ENCODE measurements at places on chromosomes 6 and 20. TPM values are rescaled to one million over a fixed set of nuclear protein-coding genes. Genes with fewer than 3 reads are reported as not detected.

DNA sequence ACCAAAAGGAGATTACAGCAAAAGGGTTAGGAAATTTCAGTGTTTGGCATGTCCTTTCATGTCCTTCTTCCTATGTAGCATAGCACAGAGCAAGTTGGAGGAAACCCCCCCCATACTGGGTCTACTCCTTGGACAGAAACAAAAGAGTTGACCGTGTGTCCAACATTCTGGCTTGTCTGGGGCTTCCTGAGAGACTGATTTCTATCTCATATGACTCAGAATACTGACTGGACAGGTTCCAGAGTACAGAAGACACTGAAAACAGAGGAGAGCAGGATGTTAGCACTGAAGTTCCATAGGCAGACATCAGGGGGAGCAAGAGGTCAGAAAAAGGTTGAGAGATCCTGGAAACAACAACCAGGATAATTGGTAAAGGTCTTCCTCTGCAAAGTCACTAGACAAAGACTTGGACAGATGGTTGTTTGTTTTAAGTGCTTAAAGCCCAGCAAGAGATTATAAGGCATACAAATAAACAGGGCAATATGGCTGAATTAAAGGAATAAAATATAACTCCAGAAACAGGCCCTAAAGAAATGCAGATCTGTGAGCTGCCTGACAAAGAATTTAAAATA is 48.4 kb downstream of the USP49 start:
- DNase-seq: no peak

DNA sequence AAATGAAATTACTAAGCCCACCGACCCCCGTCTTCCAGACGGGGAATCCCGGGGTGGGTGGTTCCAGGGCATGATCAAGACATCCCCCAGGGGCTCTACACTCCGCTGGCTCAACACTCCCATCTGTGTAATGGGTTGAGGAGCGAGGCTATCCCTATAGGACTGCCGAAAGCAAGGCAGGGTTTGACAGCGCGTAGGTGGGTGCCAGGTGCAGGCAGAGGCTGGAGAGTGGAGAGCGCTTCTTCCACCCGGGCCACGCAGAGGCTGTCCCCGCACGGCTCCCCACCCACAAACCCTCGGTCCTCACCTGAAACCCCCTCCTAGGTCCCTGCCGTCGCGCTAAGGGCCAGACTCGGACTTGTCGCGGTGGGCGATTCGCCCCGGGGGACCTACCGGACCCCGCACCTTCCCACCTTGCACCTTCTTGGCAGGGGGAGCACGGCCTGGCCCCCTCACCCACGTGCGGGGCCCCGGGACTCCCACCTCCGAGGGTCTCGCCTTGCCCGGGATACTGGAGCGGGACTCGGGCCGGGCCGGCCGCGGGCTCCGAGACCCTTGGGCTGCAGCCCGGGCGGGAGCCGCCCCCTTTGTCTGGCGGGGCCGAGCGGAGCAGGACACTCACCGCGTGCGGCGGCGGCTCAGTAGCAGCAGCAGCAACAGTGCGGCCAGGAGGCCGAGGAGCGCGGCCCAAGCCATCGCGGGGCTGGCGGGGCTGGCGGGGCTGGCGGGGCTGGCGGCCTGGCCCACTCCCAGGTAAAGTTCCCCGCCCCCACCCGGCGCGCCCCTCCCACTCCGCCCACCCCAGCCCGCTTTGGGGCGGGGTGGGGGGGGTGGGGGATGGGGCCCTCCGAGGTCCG is at the start of gene PTGIS:
PTGIS (minus strand) TSS at position 717 of the 857 bp plus-strand sequence; CDS start at position 696, 21 bp downstream.
- no peak for DNase-seq

DNA sequence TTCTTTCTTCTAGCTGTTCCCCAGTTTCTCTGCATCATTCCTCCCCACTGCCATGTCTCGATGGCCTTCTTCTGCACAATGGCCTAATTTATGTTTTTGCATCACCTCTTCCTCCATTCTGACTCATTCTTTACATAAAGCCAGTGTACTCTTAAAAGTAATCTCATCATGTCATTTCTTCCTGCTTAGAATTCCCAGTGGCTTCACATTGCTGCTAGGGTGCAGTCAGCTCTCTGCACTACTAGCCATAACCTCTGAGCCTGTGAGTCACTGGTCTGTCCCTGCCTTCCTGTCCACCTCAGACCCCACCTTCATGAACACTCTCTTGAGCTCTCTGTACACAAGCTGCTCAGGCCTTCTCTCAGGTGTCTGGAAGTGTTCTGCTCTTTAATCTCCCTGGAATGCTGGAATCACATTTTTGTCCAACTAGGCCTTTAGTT is 24.1 kb upstream of the TRIM27 start:
- DNase-seq: no peak

DNA sequence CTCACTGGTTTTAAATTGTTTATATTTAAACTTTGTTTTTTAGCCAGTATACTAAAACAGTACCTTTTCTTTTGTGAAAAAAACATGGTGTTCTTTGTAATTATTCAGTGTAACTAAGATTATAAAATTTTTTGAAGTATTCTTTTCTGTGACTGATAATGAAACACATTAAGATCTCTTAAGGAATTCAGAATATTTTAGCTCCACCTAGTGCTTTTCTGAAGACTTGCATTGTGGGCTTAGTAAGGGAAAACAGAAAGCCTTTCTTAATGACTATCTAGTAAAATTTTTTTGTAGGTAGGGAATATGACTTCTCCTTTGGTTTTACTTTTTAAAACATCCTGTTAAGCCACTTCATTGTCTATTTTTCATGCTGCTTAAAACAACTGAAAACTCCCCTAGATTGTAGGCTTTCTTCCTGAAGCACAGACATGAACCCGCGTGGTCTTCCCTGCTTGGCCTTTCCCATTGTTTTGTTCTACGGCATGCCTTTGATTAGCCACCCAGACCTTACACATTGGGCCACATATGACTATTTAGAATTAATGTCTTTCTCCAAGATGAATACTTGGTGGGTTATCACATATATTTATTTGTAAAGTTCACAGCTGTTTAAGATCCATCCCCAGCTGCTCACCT is 72.1 kb downstream of the AFDN start:
- no peak for DNase-seq

DNA sequence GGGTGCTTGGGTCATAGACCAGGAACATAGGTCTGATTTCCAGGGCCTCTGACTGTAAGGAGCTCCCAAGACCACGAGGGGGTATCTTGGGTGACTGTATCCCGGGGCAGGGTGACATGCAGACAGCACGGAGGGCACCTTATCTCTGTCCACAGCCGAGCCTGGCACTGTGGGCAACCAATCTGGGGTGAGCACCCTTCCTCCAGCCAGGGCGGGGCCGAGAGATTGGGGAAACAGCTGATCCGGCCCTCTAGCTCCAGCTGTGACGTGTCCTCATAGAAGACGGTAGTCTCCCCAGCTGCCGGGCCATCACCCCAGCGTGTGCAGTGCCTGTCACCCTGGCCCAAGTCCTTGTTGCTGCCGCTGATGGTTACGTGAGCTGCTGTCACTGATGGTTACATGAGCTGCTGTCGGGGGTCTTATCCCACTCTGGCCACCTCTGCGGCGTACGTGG is 139.6 kb upstream of the RNF24 start:
- DNase-seq: no peak

DNA sequence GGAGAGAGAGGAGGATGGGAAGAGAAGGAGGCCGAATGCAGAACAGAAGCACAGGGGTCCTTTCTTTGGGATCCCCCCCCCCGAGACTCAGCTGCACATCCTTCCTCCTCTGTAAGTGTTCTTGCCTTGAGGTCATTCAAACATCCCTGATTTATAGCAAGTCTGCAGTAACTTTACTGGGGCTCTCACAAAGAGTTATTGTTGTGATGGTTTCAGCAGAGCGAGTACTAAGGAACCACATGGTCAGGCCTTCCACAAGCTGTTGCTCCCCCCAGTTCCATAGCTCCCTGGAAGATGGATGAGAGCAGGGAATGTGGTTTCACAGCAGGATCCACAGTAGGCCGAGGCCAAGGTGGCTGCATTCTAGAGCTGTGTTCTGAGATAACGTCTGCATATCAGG is 351.4 kb upstream of the CDH4 start:
- DNase-seq: no peak

DNA sequence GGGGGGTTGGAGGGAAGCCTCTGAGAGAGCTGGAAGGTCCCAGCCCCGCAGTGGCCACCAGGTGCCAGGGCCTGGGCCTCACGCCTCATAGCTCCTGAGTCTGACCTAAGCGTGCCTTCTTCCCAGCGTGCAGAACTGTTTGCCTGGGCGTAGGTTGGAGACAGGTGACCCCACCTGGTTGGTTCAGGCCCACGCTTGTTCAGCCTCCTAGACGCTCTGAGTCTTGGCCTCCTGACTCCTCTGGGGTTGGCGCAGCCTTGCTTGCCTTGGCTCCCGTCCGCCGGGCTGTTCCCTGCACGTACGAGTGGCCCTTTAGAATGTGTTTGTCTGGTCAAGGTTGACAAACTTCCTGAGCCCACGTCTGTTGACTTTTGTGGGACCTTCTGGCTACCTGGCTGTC is 70.8 kb downstream of the EYA2 start:
- no peak for DNase-seq

MPC1 gene
- 531 TPM for total RNA-seq

- no peak for DNase-seq
These were observed 127.4 kb downstream of the MYLK4 start for GRCh38 chr6:2623295-2623694.

DNA sequence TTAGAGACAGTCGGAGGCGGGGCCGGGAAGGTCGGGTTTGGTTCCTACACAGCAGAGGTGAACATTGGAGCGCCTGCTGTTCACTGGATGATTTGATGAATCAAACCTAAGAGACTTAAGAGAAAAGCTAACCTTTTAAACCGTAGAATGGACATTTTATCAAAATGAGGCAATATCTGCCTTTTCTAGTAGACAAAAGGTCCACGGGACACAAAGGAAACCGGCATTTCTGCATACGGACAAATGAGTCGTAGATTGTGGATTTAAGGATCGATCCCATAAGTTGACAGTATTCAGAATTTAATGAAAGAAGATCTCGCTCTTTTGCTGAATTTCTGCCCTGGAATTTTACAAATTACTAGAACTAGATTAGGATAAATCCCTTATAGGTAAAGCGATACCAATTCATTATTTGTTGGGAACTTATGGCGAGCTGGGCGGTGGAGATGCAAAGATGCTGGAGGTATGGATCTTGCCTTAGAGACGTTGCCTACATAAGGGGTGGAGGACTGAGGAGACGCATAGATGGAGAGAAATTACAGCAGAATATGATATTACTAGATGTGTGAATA is 400 bp downstream of the PAK1IP1 start:
- DNase-seq: no peak

DNA sequence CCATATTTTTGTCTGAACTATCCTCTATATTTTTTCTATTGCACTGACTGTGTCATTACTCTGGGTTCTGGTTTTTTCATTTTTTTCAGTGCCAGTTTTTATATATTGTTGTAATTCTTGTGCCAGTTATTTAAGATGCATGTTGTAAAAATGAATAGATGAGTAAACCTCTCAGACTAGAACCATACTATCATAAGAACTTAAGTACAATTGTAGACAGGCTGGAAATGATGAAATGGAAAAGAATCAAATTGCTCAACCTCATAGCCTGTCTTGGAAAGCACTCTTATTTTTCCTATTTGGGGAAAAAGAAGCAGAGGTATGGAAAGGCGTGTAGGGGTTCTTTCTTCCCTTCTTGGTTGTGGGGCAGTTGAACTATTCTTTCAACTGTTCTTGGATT is 30.2 kb downstream of the PANK2 start:
- no peak for DNase-seq

GRCh38 chr6:37531437-37532036 is 31.8 kb upstream of the CCDC167 start:
- no peak for DNase-seq

GRCh38 chr6:154473324-154473723 is 37.2 kb downstream of the CNKSR3 start:
- no peak for DNase-seq

- no peak for DNase-seq
These were observed 550 bp downstream of the PLAGL2 start for GRCh38 chr20:32206760-32207625.

FRMD1 gene
- 0.16 TPM for total RNA-seq

DNA sequence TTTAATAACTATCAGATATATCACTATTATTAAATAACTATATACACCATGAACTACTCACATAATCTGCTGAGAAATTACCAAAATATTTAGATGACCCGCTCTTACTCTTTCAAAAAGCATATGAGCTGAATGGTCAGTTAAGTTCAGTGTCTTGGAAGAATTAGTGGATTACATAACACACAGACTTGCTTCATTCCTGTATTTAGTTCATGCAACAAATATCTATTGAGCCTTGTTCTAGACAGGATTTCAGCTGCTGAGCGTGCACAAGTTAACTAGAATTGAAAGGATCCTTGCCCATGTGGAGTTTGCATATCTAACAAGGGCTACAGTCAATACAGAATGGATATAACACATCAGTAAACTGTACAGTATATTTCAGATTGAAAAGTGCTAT is 566.2 kb downstream of the CBLN4 start:
- DNase-seq: no peak

GRCh38 chr6:53734473-53735299 is 60.1 kb upstream of the LRRC1 start:
- peak; percentile 21 for DNase-seq

GLP1R gene
- 7.5 TPM for total RNA-seq

- no peak for DNase-seq
These were observed 33.9 kb upstream of the PRSS16 start for GRCh38 chr6:27213544-27214125.

GRCh38 chr20:31890646-31891045 is 20.2 kb downstream of the TTLL9 start:
- DNase-seq: no peak

DNA sequence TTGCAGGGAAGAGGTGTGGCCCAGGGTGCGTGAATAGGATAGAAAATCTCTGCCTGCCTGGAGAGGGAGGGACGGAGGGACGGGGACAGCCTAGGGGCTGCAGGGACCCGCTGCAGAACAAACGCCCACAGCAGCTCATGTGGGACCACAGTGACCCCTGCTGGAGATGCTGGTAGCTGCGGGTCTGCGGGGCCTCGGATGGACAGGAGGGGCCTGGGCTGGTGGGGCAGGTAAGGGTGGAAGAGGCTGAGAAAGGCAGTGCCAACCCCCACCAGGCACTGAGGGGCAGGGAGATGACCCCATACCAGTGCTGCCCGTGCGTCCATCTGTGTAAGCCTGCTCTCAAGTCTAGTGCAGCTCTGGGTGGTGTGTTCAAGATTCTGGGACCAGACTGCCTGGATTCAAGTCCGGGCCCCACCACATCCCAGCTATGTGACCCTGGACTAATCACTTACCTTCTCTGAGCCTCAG is 39.4 kb downstream of the KIAA1755 start:
- peak; percentile 67 for DNase-seq

OGFRL1 gene
- 7.1 TPM for total RNA-seq

DNA sequence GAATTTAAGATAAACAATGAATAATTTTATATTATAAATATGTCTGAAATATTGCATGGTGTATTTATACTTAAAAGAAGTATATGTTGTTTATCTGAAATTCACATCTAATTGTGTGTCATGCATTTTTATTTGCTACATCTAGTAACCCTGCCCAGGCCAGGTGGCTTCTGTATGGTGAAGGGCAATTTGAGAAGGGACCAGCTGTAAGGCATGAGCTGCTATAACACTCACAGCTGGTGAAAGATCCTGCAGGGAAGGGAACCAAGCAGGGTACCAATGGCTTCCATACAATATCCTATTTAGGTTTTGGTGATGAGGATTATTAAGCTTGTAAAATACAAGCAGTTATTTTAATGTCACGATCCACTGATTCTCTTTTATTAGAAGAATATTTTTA is 921.8 kb upstream of the GJE1 start:
- no peak for DNase-seq

- no peak for DNase-seq
These were observed 179.1 kb downstream of the GRIK2 start for GRCh38 chr6:101572627-101573026.

FAM209B gene
- total RNA-seq: 0.47 TPM

- peak; percentile 43 for DNase-seq
These were observed 96.4 kb downstream of the BANF2 start for GRCh38 chr20:17796091-17796563.

OR12D3 gene
- total RNA-seq: not detected

CEP57L1 gene
- total RNA-seq: 6.2 TPM
